ENCODE measurements at places on chromosomes 2 and 18.
A peak's percentile ranks its signal among the peaks of the same experiment; 100 is the strongest.

GRCh38 chr2:237909801-237910475, 50.5 kb downstream of the RAMP1 start:
- no peak for DNase-seq

GRCh38 chr2:198385856-198386255, 581.5 kb downstream of the PLCL1 start:
- DNase-seq: no peak

DNA sequence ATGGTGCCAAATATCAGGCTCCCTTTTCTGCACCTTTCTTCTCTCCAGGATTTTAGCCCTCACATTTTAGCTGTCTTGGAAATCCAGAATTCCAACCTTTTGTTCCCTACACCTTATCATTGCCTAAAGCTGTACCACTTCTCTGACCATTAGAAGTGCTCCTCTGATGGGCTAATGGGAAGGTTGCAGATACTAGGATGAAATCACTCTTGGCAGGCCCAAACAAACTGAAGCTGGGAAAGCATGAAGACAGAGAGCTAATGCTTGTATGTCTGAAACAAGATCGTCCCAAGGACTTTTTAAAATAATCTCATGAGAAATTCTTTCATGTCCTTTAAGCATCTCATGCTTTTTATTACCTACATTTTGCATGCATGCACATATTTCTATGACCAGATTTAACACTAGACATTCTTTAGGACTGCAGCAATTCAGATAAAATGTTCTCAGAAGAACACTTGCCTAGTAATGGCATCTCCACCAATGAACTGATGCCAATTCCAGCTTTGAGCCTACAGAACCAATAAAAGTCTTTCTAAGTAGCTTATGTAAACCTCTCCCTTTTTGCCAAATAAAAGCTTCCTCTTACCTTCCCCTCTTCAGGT, 98.4 kb upstream of the OSR1 start:
- no peak for DNase-seq

DNA sequence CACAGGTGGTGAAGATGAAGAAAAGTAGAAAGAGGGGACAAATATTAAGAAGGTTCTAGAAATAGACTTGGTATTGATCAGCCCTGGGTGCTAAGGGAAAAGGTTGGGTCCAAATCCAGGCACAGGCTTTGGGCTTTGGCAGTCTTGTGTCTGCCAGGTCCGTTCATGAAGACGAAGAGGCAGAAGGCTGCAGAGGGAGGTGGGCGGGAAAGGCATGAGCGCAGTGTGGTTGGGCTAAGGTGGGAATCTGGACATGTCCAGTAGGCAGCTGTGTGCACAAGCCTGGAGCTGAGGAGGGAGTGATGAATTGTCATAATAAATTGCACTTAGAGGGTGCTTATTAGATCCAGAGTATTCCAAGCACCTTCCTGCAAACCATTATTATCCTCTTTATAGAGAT, 105.7 kb upstream of the TEX51 start:
- DNase-seq: no peak

- no peak for DNase-seq
Observed at GRCh38 chr2:23745068-23745725, 181.7 kb downstream of the ATAD2B start.

DNA sequence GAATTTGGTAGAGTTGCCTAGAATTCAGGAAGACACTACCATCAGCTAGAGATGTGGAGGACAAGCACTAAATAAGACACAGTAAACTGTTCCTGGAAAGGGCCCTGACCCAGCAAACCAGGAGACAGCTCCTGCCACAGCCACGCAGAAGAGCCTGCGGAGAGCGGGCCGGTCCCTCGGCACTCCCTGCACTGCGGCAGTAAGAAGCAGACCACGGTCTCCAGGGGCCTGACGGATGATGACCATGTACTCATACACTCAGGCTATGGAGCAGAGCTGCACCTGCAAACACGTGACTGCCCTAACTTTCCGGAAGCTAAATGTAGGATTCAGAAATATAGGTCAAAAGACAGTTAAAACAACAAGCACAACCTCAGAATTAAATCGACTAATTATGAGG, 72.9 kb downstream of the ZNF516 start:
- no peak for DNase-seq

DNA sequence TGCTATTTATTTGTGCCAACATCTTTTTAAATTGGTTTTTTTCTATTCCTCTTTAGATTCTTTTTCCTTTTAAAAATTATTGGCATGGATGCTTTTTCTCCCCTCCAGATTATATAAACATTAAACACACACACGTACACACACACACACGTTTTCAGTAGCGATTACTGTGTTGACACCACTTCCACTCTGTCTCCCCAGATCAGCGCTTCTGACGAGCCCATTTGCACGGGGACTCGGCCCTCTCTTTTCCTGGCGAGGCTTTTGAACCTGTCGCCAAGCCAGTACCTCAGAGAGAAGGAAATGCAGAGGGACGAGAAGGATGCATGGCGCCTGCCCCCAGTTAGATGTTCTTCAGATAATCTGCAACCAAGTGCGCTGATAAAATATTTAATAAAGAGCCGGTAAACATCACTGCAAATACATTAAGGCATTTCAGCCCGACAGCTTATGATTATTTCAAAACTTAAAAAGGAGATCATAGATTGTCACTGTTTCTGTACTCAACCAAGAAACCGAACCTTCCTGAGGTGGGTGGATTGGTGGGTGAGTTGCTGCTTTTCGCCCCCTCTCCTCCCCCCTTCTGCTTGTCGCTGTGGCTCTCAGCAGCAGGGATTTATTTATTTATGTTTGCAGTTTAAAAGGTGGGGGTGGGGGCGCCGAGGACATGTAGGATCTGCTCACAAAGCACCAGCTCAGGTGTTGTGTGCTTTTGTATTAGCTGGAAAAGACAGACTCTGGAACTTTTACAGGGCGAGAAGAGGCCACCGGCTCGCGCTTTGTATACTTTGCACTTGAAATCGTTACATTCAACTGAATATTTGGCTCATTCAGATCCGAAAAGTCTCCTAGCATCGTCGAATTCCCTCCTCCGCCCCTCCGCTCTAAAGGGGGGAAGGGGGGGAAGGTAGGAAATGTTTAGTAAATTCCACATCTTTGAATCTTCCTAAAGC, 787 bp upstream of the TBR1 start:
- no peak for DNase-seq

- DNase-seq: peak; percentile 59
Observed at GRCh38 chr2:172086241-172087206, 1.2 kb downstream of the DLX1 start.

GRCh38 chr2:85628658-85629057, 12.7 kb downstream of the USP39 start:
- no peak for DNase-seq

All from cardiac muscle cell (in vitro differentiated cells and primary cell).